ENCODE measurements at places on chromosomes 2 and 18.

DNA sequence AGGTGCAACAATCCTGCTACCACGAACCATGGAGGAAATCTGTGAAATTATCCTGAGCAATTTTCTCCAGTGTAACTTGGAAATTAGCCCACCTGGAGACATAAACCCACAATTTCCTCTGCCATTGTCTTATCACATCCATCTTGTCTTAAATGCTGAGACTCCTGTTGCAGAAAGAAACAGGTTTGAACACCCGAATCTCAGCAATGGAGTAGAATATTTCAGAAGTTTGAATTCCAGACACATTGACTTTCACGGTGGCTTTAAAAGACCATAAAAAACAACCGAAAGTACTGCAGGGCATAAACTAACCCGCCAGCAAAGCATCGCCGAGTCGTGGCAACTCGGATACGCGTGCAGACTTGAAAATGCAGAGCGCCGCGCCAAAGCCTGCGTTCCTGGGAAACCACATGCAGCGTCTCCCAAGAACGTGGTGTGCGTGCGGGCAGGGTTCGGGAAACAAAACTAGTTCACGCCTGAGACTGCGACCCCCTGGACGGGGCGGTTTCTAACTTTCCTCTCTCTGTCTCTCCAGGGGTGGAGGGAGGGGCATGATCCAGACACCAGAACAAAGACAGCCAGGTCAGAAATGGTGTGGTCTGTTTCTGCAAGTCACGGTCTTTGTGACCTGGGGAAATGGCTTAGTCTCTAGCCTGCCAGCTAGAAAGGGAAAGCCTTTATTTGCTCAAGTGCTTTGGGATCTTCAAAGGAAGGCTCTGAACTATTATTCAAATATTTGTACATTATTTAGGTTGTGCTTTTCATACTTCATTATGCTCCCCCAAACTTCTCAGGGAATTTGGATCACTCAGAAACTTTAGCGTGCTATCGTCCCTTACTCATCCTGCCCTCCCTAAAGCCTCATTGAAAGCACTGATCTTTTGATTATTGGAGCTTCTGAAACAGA, 26.9 kb upstream of the KCTD1 start:
- H3K36me3 ChIP-seq: no peaks in the 10 kb centered on the region
- H3K27me3 ChIP-seq: peaks cover 56% of the 10 kb centered on the region
- peak; percentile 28 for DNase-seq
- peak overlapping the region; percentile 56 for H3K4me3 ChIP-seq

- peaks cover 3% of the 10 kb centered on the region for H3K27me3 ChIP-seq
- H3K4me1 ChIP-seq: peaks cover 27% of the 10 kb centered on the region
- no peak overlapping the region for H3K27ac ChIP-seq
- no peak for DNase-seq
- H3K36me3 ChIP-seq: peaks cover 19% of the 10 kb centered on the region
Observed at GRCh38 chr2:7497178-7497577, 580.0 kb downstream of the RNF144A start.

DNA sequence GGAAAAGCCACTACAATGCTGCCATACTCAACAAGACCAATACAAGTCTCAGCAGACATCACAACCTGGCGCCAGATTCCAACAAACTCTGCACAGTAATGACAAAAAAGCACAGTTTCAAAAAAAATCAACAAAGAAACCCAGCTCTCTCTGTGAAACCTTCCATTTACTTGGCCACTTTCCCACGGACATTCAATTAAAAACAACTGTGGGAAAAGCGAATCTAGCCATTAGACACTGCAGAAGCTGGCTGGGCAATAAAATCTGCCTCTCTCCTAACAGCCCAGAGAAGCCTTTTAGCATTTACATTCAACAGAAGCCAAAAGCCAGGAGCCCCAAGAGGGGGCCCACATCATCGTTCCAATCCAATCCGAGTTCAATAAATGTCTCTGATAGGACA, 128.9 kb downstream of the HDAC4 start:
- DNase-seq: no peak
- no peak overlapping the region for H3K4me3 ChIP-seq
- H3K36me3 ChIP-seq: peaks cover 17% of the 10 kb centered on the region
- no peaks in the 10 kb centered on the region for H3K27me3 ChIP-seq
- H3K4me1 ChIP-seq: peaks cover 64% of the 10 kb centered on the region

- peaks cover 7% of the 10 kb centered on the region for H3K36me3 ChIP-seq
- H3K27me3 ChIP-seq: peaks cover 3% of the 10 kb centered on the region
- peaks cover 25% of the 10 kb centered on the region for H3K4me1 ChIP-seq
- DNase-seq: no peak
- H3K4me3 ChIP-seq: peak overlapping the region; percentile 26
- peak overlapping the region; percentile 80 for H3K27ac ChIP-seq
Observed at GRCh38 chr2:69945941-69946340, 15.5 kb downstream of the ASPRV1 start.

DNA sequence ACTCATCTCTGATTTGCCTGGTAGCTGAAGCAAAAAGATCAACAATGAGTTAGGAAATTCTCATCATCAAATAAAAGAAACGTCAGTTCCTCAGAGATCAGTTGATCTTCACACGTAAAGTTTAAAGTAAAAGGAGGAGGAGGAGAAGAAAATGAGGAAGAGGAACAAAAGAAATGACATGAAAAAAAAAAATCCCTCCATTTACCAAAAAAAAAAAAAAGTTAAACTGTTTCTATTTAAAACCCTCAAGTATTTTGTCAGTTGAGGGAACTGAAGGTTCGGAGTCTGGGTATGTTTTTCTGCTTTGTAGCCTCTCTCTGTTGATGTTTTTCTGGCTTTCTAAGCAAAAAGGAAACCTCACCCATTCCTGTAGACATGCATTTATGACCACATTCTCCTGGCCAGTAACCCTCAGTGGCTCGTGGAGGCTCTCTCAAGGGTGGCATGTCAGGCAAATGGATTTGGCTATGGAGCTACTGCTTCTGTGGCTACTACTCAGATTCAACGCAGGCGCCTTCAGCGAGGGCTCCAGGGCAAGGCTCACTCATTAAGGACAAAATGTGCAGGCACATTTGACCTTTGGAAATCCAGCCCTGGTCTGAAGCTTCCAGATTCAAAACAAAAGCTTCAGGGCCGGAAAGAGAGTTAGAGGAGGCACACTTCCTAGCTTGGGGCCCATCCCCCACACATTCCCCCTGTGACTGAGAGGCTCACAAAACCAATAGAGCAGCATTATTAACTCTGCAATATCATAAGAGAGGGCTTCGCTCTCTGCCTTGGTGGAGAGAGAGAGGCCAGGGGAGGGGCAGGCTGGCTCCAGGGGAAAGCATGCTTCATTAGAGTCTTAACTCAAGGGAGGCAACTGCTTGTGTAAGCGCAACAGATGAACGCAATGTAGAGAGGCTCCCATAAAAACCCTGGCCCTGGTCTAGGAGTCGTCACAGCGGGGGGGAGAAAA, 22.3 kb downstream of the KLF7 start:
- H3K4me3 ChIP-seq: peak overlapping the region; percentile 72
- DNase-seq: peak; percentile 65
- H3K36me3 ChIP-seq: peaks cover 39% of the 10 kb centered on the region
- H3K27me3 ChIP-seq: no peaks in the 10 kb centered on the region
- H3K4me1 ChIP-seq: peaks cover 39% of the 10 kb centered on the region

GRCh38 chr18:57748770-57749603, 54.1 kb downstream of the ATP8B1 start:
- no peaks in the 10 kb centered on the region for H3K36me3 ChIP-seq
- no peaks in the 10 kb centered on the region for H3K27me3 ChIP-seq
- H3K27ac ChIP-seq: no peak overlapping the region

- peaks cover 21% of the 10 kb centered on the region for H3K36me3 ChIP-seq
- no peak for DNase-seq
- H3K4me3 ChIP-seq: no peak overlapping the region
- no peak overlapping the region for H3K27ac ChIP-seq
- H3K4me1 ChIP-seq: peaks cover 12% of the 10 kb centered on the region
Observed at GRCh38 chr2:37000318-37000717, 34.0 kb upstream of the STRN start.

DNA sequence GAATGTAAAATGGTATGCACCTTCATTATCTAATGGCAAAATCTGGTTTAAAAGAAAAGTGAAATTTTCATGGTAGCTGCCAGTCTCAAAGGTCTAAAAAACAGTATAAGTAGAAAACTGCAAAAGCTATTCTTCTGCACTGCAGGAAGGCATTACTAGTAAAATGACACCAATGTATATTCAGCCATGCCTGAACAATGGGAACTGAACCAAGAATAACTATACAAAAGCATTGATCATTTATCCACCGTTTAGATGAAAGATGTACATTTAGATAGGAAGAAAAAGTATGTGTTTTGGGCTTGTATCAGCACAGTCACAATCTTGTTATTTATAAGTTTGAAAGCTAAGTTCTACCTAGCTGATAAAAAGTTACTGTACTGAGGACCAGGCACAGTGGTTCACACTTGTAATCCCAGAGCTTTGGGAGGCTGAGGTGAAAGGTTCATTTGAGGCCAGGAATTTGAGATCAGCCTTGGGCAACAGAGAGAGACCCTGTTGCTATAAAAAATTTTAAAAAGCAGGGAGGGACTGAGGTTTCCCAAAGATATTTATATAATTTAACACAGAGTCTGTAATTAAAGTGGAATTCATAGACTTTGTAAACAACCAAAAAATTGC, 163.1 kb upstream of the WDSUB1 start:
- H3K27ac ChIP-seq: no peak overlapping the region
- H3K27me3 ChIP-seq: no peaks in the 10 kb centered on the region
- no peak for DNase-seq
- peaks cover 9% of the 10 kb centered on the region for H3K4me1 ChIP-seq
- no peak overlapping the region for H3K4me3 ChIP-seq

DNA sequence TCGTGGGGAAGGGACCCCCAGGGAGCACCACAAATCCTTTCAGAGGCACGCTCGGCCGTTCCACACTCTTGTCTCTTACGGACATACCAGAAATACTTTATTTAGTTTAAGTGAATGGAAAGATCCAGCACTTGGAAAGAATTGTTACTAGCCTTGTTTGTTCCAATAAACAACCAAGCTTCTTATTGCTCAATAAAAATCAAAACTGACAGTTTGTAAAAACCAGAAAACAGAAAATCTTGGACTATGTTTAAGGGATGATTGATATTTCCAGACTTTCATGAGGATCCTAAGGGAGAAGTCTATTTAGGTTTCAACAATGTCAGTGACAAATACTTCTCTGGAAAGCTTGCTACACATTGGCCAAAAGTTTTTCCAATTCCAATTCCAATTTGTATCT, 31.6 kb upstream of the CCBE1 start:
- H3K4me1 ChIP-seq: no peaks in the 10 kb centered on the region
- H3K4me3 ChIP-seq: no peak overlapping the region
- no peak for DNase-seq
- no peak overlapping the region for H3K27ac ChIP-seq
- no peaks in the 10 kb centered on the region for H3K36me3 ChIP-seq

DNA sequence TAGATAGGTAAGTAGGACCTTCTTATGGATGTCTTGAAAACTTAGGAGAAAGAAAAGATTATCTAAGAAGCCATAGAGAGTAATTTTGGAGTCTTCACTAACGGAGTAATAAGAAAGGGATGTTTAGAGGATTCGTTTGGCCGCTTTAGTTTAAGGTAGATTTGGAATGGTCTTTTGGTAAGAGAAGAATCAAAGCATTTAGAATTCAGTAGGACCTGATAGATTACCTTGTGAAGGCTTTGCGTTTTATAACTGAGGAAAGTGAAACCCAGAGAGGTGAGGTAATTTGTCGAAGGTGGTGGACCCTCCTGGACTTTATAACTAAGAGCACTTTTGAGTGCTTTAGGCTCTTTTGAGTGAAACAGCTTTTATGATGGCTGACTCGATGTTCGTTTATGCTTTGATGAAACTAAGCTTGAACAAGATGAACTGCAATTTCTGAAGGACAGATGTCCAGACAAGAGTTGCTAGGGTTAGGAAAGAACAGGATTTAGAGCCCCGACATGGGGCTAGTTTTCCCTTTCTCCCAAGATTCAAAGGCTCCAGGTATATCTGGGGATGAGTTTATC, 1.3 kb downstream of the MYL12B start:
- H3K27me3 ChIP-seq: no peaks in the 10 kb centered on the region
- H3K27ac ChIP-seq: peak overlapping the region; percentile 93
- H3K36me3 ChIP-seq: peaks cover 25% of the 10 kb centered on the region
- H3K4me1 ChIP-seq: peaks cover 57% of the 10 kb centered on the region

DNA sequence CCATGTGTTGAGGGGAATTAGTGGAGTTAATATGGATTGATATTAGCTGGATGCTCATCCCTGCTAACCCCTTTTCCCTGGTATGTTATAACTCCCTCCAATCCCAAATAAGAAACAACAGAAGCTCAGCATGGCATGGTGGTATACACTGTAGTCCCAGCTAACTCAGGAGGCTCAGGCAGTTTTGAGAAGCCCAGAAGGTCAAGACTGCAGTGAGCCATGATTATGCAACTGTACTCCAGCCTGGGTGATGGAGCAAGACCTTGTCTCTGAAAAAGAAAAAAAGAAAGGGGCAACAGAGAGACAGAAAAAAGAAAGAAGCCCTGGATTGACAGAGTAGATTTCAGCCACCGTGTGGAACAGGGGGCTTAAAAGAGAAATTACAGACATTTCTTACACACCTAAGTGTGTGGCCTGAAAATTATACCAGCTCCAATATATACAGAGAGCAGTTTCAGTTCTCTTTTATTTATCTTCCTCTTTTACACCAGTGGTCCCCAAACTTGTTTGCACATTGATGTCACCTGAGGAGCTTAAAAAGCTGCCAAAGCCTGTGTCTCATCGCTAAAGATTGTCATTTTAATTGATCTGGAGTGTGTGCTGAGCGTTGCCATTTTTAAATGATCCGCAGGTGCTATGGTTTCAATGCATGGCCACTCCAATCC, 203.6 kb downstream of the UBE2E3 start:
- H3K27ac ChIP-seq: no peak overlapping the region
- peaks cover 17% of the 10 kb centered on the region for H3K4me1 ChIP-seq
- H3K27me3 ChIP-seq: no peaks in the 10 kb centered on the region
- peaks cover 20% of the 10 kb centered on the region for H3K36me3 ChIP-seq
- no peak overlapping the region for H3K4me3 ChIP-seq

DNA sequence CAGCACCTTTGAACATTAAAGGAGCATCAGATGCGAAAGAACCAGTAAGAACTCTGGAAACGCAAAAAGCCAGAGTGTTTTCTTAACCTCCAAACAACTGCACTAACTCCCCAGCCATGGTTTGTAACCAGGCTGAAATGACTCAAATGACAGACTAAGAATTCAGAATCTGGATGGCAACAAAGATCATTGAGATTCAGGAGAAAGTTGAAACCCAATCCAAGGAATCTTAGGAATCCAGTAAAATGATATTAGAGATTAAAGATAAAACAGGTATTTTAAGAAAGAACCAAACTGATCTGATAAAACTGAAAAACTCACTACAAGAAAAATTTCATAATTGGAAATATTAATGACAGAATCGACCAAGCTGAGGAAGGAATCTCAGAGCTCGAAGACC, 116.7 kb downstream of the PTRHD1 start:
- no peaks in the 10 kb centered on the region for H3K27me3 ChIP-seq
- no peak overlapping the region for H3K27ac ChIP-seq
- DNase-seq: no peak
- H3K36me3 ChIP-seq: peaks cover 25% of the 10 kb centered on the region
- peaks cover 2% of the 10 kb centered on the region for H3K4me1 ChIP-seq

GRCh38 chr18:79451237-79452125, 55.8 kb downstream of the NFATC1 start:
- no peak for DNase-seq
- H3K27me3 ChIP-seq: no peaks in the 10 kb centered on the region
- no peak overlapping the region for H3K4me3 ChIP-seq
- H3K4me1 ChIP-seq: no peaks in the 10 kb centered on the region

Data from activated naive CD8-positive, alpha-beta T cell treated with anti-CD3 and anti-CD28 coated beads, Interleukin-2, amount 10 ng/mL, durations not matched to agents 7 days and 5 days (primary cell).